CD8-positive, alpha-beta memory T cell (primary cell): ENCODE measurements at places on chromosomes 7 and 10.

DNA sequence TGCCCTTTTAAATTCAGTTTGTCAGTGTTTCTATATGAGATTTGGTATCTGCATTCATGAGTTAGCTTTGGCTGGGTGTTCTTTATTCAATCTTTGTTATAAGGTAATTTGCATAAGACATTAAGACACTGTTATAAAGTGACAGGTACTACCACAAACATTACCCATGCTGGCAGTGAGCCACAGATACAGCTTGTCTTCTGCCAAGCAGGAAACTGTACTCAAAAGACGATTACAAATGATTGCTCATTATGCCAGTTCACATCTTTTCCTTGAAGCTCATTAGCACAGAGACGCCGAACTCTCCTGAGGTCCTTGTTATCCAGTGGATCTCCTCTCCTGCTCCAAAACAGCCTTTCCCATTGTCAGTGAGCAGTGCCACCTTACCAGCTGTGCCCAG, 30.4 kb downstream of the AMPH start:
- no peak for DNase-seq

DNA sequence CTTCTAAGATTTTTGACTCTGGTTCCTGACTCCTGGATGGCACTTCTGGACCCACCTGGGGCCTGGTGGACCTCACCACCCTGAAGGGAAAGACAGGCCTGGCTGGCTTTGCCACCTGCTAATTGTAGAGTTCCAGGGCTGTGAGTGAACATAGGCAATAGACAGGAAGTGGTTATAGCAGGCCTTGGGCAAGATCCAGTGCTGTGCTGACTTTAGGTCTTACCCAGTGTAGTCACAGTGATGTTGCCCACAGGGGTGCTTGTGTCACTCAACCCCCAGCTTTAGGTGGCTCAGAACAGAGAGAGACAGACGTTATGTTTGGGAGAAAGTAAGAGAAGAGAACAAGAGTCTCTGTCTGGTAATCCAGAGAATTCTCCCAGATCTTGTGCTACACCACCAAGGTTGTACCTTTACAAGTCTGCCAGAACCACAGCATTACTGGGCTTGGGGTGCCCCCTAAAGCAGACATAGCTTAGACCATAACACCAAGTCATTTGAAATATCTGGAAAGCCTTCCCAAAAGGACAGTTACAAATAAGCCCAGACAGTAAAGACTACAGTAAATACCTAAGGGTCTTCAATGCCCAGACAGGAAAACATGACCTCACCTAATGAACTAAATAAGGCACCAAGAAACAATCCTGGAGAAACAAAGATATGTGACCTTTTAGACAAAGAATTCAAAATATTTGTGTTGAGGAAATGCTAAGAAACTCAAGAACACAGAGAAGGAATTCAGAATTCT, 303.4 kb downstream of the PCLO start:
- DNase-seq, result no peak

GRCh38 chr7:83648464-83649241, at the start of gene SEMA3E:
TSS of gene SEMA3E (minus strand) at chr7:83649139.
- no peak for DNase-seq

GRCh38 chr10:128571745-128572144, 445.5 kb upstream of the MKI67 start:
- DNase-seq, result no peak

GRCh38 chr10:77478962-77479359, 158.6 kb downstream of the KCNMA1 start:
- no peak for DNase-seq

- no peak for DNase-seq
Observed at GRCh38 chr10:112221545-112221944, 38.0 kb upstream of the GPAM start.

DNA sequence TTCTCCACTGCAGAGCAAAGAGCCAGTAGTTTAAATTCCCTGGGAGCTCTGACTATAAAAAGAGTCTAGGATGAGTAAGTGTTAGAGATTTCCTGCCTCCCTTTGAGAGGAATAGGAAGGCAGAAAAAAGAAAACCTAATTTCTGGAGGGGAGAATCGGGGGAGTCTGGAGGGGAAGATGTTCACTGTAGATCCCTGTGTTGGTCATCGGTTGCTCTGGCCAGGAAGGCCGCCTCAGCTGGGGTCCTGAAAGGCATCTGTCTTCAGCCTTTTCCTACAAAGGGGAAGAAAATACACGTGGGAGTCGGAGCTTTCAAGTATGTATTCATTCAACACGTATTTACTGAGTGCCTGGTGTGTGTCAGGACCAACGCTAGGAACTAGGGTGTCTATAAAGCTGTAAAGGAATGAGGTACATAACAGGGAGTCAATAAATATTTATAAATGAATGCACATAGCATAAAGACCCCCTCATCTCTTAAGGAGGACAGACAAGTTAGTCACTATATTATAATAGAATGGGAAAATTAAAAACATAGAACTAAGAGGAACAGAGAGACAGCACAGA, 101.1 kb downstream of the ICA1 start:
- no peak for DNase-seq
